ENCODE measurements at places on chromosomes 5 and 9.

- DNase-seq = no peak
Observed at GRCh38 chr5:172178991-172179989, 8.7 kb downstream of the STK10 start.

GRCh38 chr9:87324613-87325194 is 173.0 kb upstream of the DAPK1 start:
- no peak for DNase-seq

DNA sequence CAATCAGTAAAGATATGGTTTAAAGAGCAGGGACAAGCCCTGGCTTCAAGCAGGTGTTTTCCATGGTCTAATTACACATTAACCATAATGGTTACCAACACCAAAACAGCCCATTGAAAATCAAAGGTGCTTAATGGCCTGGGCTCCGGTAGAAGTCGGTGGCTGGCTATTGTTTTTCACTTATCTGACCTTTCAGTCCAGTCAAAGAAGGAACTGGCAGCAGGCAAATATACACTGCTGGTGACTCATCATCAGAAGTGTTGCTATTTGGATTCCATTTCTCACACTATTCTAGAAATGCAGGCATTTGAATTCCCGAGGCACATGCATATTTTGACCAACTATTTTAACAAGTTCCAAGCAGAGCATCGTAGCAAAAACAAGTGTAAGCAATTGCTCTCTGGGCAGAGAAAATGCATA is 26.3 kb upstream of the GABRP start:
- no peak for DNase-seq

DNA sequence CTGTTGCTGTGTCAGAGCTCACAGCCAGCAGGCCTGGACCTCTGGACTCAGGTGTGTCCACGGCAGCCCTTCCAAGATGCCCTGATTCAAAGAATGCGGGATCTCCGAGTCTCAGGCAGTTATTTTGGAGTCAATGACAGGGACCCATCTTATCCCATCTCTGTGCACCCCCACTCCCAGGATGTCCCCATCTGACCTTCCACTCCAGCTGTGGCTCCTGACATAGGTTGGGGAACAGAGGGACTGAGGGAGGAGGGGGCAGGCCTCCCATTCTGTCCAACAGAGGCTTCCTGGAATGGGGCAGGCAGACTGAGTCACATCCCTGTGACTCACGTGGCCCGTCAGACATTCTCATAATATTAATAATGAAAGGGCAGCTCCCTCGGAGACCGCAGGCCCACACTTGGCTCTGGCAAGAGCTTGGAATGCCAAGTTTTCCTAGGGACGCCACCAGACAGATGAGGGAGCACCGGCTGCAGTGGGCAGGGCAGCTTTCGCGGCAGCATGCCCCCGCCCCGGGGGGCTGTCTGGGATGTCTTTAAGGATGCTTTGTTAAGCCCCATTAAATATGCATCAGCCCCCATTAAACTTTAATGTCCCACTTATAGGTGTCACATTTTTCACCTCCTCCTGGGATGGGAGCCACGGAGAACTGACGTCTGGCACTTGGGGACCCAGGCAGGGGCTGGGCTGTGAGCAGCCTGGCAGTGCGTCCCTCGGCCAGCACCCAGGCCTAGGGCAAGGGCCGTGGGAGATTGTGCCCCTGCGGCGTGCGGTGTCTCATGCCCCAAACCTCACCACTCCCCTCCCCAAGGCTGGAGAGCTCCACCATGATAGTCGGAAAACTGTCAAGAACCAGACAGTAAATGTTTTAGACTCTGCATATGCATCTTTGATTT is 23.6 kb upstream of the FIBCD1 start:
- DNase-seq = no peak

DNA sequence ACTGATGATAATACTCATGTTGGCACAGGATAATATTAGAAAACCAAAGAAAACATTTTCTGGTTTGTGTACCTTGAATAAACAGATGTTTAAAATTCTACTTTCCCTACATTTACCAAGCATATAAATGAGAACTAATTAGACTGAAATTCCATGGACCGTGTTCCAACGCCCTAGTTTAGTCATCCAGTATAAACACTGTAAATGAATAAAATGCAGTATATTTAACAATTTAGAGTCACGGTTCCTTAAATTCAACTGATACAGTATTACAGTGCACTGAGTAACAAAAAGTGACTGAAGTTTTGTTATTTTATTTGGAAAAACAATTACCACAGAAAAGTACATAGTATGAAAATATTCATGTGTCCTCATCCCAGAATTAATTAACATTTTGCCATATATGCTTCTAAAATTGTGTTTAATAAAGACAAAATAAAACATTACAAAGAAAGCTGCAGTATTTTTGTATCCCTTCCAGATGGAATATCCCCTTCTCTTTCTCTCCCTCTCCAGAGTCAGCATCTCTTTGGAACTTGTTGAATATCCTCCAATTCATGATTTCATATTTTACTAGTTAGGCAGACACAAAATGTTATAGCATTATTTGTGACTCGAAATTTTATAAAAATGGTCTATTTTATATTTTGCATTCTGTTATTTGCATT is 112.5 kb downstream of the HMHB1 start:
- DNase-seq = no peak

DNA sequence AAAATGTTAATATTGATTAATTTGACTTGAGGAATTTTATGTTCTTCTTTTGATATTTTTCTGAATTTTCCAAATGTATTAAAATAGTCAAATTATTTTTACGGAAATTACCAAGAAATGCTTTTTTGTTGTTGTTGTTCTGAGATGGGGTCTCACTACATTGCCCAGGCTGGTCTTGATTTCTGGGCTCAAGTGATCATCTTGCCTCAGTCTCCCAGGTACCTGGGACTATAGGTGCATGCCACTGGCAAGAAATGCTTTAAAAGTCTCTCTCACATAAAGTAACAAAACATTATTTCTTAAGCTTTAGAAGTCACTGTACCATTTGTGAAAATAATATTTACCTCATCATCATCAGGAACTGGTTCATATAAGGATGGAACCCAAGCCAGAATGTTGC is 43.0 kb upstream of the ELOVL7 start:
- DNase-seq = no peak

DNA sequence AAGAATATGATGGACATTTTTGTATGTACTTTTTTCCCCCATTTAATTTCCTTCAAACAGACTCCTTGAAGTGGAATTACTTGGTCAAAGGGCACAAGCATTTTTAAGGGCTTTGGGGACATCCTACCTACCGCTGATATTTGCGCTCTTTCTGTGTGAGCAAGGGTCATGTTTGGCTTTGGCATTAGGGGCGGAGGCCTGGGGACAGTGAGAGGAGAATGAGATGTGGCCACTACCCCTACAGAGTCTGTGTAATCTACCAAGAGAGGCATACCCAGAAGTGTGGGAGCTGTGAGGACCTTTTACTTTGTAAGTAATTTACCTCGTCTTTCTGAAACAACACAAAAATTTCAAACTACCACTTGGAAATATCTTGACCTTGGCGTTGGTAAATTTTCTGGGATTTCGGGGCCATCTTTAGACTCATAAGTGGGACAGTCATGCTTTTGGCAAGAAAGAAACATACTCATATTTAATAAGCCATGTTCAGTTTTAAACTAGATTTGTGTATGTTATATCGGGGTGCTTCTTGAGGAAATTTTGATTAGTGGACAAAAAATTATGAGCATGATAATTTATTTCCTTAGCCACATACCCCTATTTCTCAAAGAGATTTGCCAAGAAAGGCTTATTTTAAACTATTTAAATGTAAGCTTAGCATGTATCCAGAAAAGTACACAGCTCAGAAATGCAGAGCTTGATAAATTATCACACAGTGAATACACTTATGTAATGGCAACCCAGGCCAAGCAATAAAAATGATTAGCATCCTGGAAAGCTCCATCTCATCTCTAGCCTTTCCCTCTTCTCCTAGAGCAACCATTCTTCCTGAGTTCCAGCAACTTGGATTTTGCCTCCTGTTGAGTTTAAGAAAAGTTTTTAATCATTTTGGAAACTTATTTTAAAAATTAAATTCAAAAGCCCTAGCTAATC is 63.6 kb downstream of the ARHGAP26 start:
- DNase-seq = no peak

GRCh38 chr9:116979456-116979855 is 292.4 kb downstream of the TRIM32 start:
- no peak for DNase-seq

GRCh38 chr5:2525351-2525750 is 226.1 kb downstream of the IRX2 start:
- DNase-seq = no peak

GRCh38 chr5:40034441-40034840 is 609.7 kb upstream of the DAB2 start:
- DNase-seq = no peak
